ENCODE measurements at places on chromosomes 5 and 9.

DNA sequence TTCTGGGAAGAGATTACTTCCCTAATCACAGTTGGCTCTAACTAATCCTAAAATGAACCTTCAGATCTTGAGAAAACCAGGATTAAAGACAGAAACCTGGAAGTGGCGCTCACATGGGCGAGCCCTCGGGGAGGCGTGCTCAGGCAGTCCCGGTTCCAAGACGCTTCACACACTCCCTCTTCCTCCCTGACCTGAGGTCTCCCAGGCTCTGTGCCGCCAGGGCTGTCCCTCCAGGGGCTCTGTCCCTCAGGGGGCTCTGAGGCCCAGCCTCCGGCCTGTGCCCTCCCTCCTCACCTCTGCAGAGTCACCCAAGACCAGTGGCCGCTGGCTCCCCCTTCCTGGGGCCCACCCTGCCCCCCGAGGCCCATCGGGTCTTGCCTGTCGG lies 10.2 kb downstream of the SLC9A3 start:
- no peak for DNase-seq

GRCh38 chr9:86458191-86458855 lies 104.1 kb upstream of the TUT7 start:
- no peak for DNase-seq

DNA sequence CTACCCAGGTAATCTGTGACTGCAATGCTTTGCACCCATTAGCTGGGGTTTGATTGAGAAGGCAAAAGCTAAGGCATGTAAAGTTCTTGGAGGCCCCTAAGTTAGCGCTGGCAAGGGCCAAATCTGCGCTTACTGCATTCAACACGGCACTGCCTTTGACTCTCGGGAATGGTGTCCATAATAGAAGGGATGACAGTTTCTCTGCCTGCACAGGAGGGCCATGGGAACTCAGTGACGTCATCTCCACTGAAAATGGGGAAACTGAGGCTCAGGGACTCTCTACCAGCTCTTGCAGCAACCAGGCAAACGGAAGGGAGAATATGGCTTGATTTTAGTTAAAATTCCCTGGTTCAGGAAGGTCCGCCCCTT lies 487 bp downstream of the SPATA24 start:
- DNase-seq = no peak

- DNase-seq = no peak
These were observed 59.8 kb downstream of the DOCK2 start for GRCh38 chr5:169696621-169697510.

GRCh38 chr5:108212775-108213346 lies 169.0 kb downstream of the FBXL17 start:
- DNase-seq = no peak

- no peak for DNase-seq
These were observed 80.3 kb downstream of the FGF1 start for GRCh38 chr5:142605611-142606010.

GRCh38 chr9:14221558-14221957 lies 92.4 kb downstream of the NFIB start:
- DNase-seq = peak; percentile 70

DNA sequence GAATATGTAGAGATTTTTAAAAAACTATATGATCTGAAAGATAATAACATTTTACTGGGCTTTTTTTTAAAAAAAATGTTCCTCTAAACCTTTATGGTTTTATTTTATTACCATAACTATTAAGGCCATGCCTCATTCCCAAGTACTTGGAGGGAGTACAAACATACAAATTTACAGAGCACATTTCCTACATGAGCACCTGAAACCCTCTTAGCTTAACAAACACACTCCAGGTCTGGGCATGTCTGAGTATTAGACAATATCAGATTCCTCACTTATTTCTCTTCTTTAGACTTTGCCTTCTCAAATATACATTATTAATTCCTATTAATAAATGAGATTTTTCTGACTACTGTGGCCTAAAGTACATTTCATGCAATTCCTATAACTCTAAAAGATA lies 319.2 kb downstream of the SLCO4C1 start:
- DNase-seq = no peak

DNA sequence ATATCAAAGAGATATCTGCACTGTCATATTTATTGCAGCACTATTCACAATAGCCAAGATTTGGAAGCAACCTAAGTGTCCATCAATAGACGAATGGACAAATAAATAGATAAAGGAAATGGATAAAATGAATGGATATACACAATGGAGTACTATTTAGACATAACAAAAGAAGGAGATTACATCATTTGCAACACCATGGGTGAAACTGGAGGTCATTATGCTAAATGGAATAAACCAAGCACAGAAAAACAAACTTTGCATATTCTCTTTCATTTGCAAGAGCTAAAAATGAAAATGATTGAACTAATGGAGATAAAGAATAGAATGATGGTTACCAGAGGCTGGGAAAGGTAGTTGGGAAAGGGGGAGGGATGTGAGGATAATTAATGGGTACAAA lies 155.0 kb upstream of the PTGER4 start:
- no peak for DNase-seq

DNA sequence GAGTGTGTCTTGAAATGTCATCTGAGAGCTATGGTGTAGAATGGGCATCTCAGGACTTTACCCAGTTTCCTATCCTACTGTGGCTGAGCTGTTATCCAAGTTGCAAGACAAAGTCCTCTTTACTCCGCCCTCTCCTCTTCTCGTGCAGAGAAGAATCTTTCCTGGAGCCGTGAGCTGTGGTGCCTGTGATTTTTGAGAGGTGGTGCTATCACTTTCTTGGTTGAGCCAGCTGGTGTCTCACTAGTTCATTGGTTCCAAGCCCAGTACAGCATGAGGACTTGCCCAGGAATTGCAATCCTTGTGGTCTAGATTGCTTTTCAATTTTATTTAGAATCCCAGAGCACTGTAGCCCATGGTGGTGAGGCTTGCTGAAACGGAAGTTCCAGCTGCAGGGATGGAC lies 2300.3 kb downstream of the MAT2B start:
- peak; percentile 70 for DNase-seq

GRCh38 chr9:100324594-100325200 lies 28.0 kb downstream of the TEX10 start:
- peak; percentile 14 for DNase-seq

DNA sequence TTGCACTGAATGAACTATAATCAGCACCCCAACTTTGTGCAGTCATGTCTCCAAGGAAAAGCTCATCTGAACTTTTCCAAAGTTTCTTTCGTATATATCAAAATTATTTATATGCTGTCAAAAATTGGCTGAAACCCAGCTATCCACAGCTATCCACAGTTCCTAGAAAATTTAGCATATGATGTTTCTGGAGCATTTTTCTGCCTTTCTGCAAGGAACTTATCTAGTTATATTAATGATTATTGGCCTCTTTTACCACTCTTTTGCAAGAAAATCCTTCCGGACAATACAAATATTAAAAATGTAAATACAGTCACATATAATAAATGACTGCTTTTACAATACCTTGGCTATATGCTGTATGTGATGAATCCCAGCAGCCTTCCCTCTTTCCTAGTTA lies 270.2 kb downstream of the TMEM167A start:
- DNase-seq = no peak

- DNase-seq = no peak
These were observed 75.7 kb downstream of the WNK2 start for GRCh38 chr9:93259490-93260262.

DNA sequence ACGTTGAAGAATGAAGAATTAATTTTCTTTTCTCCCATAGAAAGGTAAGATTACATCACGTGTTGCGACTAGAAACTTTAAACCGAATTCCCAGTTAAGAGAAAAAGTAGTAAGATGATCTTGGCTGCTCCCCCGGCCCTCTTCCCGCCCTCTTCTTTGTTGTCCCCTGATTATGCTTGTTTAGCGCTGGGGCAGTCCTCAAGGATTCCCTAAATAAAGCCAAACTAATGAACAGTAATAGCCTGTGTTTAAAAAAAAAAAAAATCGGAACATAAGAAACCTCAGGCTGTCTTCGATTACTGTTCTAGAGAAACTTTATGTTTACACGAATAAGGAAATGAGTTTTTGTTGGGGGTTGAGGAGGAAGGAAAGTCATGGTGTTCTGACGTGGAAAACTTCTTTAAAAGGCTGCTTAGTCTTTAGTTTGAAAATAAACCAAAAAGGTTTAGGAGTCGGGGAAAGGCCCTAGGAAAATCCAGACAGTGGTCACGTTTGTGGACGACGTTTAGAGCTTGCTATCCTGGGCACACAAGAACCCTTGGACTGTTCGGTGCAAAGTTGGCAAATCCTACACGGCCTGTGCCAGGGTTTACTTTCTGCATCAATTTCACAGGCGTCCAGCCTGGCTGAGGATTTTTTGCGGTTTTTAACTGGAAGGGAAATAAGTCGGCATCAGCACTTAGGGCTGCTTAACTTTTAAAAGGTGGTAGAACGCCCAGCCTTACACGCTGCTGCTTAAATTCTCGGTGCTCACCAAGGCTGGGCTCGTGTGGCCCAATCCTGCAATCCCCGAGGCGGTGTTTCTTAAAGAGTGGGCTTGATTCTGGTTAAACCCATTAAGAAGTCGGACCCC lies 1.1 kb upstream of the MAT2B start:
- DNase-seq = peak; percentile 84

DNA sequence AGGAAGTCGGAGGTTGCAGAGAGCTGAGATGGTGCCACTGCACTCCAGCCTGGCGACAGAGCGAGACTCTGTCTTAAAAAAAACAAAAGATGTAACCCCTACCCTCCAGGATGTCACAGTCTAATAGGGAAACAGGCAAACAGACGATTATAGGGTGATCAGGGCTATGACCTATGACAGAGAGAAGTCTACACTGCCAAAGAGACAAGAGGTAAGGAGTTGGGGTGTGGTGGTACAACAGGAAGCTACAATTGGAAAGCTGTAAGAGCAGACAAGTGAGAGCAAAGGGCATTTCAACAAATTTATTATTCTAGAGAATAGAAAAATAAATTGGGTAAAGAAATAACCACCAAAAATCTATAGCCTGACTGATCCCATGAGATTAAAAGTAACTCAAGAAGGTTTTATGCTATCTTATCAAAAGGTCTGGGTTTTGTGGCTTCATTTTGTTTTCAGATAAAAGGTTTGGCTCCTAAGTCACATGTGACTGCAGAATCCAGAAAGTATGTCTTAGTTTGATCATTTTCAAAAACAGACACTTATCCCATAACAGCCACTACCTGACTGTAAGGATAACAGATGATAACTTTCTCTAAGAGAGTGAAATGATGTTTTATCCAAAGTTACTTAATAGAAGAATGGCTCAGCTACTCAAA lies 7.3 kb downstream of the CDC26 start:
- DNase-seq = no peak

GRCh38 chr5:154729613-154730012 lies 25.6 kb upstream of the LARP1 start:
- peak; percentile 20 for DNase-seq

GRCh38 chr9:84218322-84218721 lies 122.2 kb downstream of the SLC28A3 start:
- no peak for DNase-seq

DNA sequence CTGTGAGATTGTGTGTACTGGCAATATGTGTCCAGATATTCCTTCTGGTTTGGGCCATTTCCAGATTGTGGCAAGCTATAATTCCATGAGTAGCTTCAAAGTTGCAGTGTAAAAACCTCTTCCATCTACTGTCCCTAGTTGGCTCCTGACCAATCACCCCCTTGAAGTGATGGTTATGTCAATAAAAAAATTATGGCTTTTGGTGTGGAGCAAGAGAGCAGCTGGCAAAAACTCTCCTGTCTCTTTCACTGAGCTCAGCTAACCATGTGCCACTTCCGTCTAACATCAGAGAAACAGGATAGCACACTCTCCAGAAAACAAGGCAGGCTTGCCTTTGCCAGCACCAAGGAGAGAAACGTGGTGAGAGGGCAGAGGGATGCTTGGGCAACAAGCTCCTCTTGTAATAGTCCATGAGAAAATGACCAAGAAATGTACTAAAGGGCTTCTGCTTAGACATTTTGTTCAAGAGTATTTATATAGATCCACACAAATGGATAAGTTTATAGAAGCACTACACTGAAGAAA lies 914.4 kb upstream of the SEMA6A start:
- DNase-seq = no peak

GRCh38 chr5:136230176-136230575 lies 37.2 kb upstream of the SMIM32 start:
- DNase-seq = no peak

GRCh38 chr5:67142816-67143215 lies 53.8 kb downstream of the CD180 start:
- no peak for DNase-seq

DNA sequence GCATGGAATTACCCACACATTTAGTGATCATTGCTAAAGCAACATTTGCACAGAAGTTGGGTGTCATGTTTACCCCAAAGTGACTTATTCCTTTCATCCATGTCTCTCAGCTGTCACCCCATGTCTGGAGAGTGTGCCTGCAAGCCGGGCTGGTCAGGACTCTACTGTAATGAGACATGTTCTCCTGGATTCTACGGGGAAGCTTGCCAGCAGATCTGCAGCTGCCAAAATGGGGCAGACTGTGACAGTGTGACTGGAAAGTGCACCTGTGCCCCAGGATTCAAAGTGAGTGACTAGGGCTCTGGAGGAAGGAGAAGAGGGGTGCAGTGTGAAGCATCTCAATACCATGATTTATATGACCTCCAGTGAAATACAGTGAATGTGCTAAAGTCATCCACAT lies 99.9 kb upstream of the PRRC1 start:
- no peak for DNase-seq

DNA sequence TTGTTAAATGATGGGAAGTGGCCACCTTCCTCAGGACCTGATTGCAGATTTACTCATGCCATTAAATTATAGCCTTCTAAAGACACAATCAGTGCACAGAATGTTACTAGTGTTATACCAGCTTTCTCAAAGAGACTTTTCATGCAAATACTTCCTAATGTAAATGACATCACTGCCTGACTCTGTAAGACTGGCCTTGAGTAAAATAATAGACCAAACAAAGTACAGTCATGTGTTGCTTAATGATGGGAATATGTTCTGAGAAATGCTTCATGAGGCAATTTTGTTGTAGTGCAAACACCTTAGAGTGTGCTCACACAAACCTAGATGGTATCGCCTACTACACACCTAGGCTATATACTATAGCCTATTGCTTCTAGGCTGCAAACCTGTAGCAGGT lies 17.0 kb upstream of the C1QTNF3 start:
- no peak for DNase-seq

- DNase-seq = no peak
These were observed 89.4 kb upstream of the CNTLN start for GRCh38 chr9:17045381-17045940.

DNA sequence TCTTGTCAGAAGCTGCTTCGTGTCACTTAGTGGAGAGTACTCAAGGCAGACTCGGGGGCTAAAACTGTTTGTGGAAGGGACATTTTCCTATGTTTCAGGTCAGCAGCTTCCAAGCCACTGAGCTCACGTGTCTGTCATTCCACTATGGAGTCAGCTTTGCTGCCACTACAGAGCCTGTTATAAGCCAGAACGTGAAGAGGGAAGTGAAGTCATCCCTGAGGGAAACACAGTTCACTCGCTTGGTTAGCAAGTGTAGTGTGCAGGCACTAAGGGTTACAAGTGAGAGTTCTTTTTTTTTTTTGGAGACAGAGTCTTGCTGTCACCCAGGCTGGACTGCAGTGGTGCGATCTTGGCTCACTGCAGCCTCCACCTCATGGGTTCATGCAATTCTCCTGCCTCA lies 24.5 kb upstream of the LTC4S start:
- DNase-seq = no peak
